NCI-H524 treated with DMSO at 0.1 percent for 48 hours (cell line): ENCODE measurements at places on chromosomes 16 and 17.

DNA sequence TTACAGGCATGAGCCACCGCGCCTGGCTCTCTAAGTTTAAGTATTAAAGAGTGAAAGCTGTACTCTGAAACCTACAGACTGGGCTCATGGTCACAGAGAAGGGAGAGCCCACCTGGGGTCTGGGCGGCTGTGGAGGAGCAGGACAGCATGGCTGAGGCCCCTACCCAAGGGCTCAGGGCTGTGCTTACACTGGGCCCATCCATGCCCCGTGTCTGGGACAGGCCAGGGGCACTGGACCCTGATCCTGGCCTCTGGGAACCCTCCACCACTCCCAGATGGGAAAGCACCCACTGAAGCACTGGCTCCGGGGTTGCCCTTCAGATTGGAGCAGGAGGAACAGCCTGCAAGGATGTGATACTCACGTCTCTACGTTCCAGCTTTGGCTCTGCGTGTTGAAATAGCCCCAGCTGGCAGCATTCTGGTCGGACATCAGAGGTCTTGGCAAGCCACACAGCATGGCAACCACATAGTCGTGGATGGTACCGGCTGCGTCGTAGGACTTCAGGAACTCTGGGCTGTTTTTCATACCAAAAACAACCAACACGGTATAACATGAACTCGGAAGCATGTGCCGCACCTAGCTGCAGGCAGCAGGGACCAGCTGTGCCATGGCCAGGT is 13.0 kb downstream of the SHPK start:
- no peak for DNase-seq

DNA sequence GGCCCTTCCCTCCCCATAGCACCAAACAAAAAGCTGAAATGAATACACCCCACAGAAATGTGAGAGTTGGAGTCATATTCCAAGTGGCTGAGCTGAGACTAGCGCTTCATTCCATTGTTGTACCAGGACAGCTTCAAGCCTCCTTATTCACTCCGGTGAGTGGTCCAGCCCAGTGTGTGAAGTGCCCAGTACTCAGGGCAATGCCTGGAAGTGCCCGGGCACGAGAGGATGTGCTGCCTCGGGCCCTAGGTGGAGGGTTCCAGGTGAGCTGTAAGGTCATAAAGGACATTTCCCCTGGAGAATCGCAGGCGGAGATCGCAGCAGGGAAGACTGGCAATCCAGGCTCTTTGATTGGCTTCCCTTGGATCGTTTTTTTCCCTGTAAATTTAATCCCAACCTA is 5.4 kb upstream of the CYLD start:
- no peak for DNase-seq

DNA sequence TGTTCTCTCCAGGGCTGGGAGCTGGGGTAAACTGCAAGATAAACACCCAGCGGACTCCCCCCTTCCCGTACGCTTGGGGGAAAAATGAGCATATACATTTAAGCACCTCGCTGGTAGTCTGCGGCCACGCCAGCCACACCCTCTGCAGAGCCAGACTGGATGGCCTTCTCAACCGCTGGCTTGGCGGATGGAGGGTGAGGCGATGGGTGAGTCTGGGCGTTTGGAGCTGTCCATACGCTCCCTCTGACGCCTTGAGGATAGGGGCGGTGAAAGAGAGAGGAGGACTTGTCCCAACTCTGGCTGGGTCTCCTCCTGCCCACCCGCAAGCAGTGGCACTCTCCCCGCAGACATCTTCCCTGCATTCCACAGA is 1.0 kb downstream of the ITGA3 start:
- DNase-seq, result no peak

- DNase-seq, result no peak
These were observed 185.2 kb downstream of the C16orf95 start for GRCh38 chr16:87131996-87132345.

GRCh38 chr16:66335704-66336329 is 30.7 kb upstream of the CDH5 start:
- peak; percentile 70 for DNase-seq

- DNase-seq, result no peak
These were observed 37.7 kb upstream of the IRF8 start for GRCh38 chr16:85861095-85861825.

GRCh38 chr16:84356591-84357116 is 11.7 kb upstream of the ATP2C2 start:
- DNase-seq, result no peak

- no peak for DNase-seq
These were observed at the start of gene BEAN1 for GRCh38 chr16:66427036-66427860. Gene BEAN1 (plus strand): TSS chr16:66427295. CDS start chr16:66437677, 10,382 bp downstream.

DNA sequence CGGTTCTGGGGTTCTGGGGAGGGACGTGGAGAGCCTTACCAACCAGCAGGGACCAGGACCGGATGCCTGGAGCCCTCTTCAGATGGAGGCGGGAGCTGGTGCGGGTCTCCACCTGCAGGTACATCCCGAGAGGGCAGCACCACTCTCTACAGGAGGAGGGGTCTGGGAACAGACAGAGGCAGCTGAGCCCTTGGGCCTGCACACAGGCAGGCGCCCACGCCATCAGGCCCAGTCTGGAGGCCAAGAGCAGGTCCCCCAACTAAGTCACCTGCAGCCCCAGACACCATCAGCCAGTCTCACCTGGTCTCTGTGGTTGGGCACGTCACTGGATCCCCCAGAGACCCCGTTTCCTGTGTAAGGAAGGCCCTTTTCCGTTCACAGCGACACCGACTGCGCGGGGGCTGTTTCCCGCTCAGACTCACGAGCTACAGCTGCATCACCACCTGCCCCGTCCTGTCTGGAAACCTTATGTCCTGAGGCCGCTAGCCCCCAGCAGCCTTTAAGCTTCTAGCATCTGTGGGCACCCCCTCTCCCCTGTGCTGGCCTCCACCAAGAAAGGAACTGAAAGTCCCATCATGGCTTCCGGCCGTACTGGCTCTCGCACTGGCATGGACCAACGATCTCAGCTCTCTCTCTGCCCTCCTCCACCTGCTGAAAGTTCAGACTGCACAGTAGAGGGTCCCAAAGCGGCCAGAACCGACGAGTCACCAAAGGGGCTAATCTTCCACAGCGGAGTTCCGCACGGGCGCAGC is 1.2 kb downstream of the CYBC1 start:
- no peak for DNase-seq

DNA sequence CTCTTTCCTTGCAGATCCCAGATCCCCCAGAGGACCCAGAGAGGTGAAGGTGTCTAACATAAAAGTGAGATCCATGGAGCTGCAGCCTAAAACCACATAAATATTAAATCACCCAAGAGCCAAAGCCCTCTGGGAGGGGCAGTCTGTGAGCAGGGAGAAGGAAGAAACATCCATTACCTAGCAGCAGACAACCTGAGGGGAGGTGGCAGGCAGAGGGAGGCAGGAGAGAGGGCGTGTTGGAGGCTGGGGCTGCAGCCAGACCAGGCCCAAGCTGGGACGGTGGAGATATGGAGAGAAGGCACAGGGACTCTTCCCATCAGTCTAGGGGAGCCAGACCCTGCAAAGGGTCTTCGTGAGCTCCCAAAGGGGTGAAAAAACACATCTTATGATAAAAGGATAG is 101.1 kb downstream of the SHISA6 start:
- no peak for DNase-seq

- DNase-seq, result no peak
These were observed 62.9 kb downstream of the MAP2K6 start for GRCh38 chr17:69477204-69477902.

- DNase-seq, result no peak
These were observed 72.0 kb downstream of the CMIP start for GRCh38 chr16:81516478-81517149.

DNA sequence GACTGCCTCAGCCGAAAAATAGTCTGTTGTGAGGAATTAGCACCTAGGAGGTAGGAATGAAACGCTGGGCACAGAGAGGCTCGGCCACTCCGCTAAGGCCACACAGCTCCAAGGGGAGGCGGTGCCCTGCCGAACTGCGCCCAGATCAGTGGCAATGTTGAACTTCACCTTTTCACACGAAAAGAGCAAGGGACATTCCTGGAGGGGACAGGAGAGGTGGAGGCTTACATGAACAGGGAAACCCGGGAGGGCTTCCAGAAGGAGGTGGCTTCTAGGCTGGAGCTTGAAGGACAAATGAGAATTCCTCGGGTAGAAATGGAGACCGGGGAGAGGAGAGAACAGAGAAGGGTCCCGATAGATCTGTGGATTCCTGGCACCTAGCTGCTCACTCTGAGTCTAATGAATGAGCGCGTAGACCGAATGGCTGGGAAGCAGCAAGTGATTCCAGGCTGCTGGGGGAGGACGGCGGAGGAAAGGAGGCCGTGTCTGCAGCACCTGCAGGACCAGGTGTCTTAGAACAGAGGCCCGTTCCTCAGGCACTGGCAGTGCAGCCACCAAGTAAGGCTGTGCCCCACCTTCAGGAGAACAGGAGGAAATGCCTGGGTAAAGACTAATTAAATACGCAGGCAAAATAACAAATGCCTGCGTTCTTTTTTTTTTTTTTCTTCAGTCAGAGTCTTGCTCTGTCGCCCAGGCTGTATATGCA is 722 bp upstream of the SLC38A10 start:
- DNase-seq, result peak; percentile 8

DNA sequence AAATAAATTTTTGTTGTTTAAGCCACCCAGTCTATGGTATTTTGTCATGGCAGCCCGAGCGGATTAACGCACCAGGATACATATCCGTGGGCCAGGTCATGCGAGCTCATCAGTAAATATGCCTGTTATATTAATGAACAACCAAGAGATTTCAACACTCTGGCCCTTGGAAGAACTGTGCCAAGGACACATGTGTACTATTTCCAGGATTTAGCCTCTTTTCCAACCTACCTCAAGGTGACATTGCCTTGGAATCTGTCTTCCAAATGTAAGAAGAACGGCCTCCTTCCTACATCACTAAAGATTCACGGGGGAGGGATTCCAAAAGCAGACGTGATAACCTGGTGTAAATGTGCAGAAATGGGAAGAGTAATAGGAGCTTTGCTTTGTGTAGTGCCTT is 72.8 kb upstream of the DYNLRB2 start:
- no peak for DNase-seq

GRCh38 chr16:58381661-58382060 is 10.6 kb upstream of the GINS3 start:
- DNase-seq, result no peak

DNA sequence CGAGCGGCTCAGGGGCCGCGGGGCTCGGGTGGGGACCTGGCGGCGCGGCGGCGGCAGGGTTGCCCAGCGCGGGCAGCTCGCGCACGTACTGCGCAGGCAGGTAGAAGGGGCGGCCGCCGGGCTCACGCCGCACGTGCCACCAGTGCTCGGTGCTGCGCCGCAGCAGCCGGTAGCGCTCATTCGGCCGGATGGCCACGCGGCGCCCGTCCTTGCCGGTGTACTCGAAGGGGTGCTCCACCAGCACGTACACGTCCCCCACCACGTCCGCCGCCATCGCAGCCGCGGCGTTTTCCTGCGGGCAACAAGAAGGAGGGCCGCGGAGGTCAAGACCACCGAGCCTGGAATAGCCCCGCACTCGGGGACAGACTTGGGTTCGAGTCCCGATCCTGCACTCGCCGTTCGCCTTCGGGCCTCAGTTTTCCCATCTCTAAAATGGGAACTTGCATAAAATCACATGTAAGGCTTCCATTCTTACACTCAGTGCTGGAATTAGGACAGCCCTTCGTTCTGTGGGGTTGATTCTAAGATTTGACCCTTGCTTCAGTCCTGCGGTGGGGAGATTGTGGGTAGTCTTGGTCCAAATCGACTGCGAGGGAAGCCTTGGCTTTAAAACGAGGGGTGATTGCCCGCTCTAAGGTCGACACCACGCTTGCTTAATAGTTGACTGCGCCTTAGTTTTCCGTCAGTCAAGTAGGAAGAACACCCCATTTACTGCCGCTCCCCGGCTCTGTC is 2.5 kb downstream of the ARHGAP27 start:
- no peak for DNase-seq

- no peak for DNase-seq
These were observed 43.4 kb downstream of the SLFN5 start for GRCh38 chr17:35286120-35286781.

- DNase-seq, result peak; percentile 71
These were observed 192.8 kb downstream of the MAP2K6 start for GRCh38 chr17:69607162-69607834.

- DNase-seq, result no peak
These were observed 22.0 kb upstream of the CIBAR2 start for GRCh38 chr16:85134076-85134788.

DNA sequence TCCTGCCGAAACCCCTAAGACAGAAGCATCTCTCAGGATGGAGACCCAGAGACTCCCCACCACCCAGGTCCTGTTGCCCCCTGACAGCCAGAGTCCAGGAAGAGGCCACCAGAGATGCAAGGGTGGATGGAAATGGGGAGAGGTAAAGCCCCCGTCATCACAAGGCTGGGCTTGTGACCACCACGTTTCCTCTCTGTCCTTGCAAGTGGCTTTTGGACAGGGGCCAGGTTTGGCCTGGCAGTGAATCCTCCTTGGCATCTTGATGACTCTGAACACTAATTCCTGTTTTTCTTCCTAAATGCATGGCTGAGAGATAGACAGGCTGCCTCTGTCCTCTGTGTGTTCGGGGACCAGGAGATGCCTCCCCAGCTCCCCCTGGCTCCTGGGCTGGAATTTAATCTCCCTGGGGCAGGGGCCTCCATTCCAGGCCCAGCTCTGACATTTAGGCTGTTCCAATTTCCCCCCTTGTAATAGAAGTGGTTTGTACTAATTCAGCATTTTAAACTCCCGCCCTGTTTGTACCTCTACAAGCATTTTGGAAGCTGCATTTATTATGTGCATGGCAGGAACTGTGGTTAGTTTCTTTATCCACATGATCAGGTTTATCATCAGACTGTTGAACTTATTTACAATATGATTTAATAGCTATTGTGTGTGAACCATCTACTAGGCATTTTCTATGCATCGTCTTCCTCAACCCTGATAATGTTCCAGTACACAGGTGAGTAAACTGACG is 116.1 kb upstream of the IRX6 start:
- DNase-seq, result no peak

- no peak for DNase-seq
These were observed 15.6 kb downstream of the IGF2BP1 start for GRCh38 chr17:49012769-49013255.

- DNase-seq, result no peak
These were observed 65.4 kb upstream of the B4GALNT2 start for GRCh38 chr17:49067163-49067562.

GRCh38 chr17:78595135-78595810 is 18.1 kb upstream of the DNAH17 start:
- no peak for DNase-seq

DNA sequence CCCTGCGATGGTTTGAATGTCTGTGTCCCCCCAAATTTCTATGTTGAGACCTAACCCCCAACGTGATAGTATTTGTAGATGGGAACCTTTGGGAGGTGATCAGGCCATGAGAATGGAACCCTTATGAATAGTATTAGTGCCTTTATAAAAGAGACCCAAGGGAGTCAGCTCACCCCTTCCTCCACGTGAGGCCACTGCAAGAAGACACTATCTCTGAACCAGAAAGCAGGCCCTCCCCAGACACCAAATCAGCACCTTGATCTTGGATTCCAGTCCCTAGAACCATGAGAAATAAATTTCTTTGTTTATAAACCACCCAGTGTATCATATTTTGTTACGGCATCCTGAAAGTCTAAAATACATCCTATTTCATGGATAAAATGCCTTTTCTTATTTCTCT is 64.4 kb upstream of the LRRC37A3 start:
- DNase-seq, result no peak

- DNase-seq, result no peak
These were observed 886.3 kb upstream of the RBFOX1 start for GRCh38 chr16:6446370-6446769.
